Activated naive CD8-positive, alpha-beta T cell treated with anti-CD3 and anti-CD28 coated beads, Interleukin-2, amount 10 ng/mL, durations not matched to agents 7 days and 5 days (primary cell): ENCODE measurements at places on chromosomes 13 and 19. TPM values are rescaled to one million over a fixed set of nuclear protein-coding genes. Genes with fewer than 3 reads are reported as not detected.

DNA sequence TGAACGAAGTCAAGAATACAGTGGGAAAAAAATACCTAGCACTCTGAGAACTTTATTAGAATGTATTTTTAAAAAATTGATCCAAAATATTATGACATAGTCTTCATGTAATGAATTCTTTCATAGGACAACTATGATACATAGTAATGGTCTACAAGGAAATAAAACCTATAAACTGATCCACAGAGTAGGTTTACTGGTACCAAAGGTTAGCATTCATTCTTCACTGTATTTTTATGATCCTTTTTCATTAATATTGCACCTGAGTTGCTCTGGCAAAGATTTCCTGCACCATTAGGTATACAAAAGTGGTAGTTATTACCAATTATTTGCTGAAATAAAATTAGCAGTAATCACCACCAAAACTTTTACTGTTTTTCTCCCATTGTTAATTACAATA is 4.2 kb downstream of the NEK3 start:
- DNase-seq, result no peak
- no peak overlapping the region for H3K4me3 ChIP-seq
- no peak overlapping the region for H3K27ac ChIP-seq
- peaks cover 27% of the 10 kb centered on the region for H3K27me3 ChIP-seq
- H3K36me3 ChIP-seq, result no peaks in the 10 kb centered on the region

GRCh38 chr19:1206150-1206863 is 729 bp downstream of the STK11 start:
- no peaks in the 10 kb centered on the region for H3K27me3 ChIP-seq
- DNase-seq, result peak; percentile 55
- peaks cover 10% of the 10 kb centered on the region for H3K36me3 ChIP-seq
- H3K4me1 ChIP-seq, result peaks cover 24% of the 10 kb centered on the region
- peak overlapping the region; percentile 91 for H3K27ac ChIP-seq
- H3K4me3 ChIP-seq, result peak overlapping the region; percentile 97

DNA sequence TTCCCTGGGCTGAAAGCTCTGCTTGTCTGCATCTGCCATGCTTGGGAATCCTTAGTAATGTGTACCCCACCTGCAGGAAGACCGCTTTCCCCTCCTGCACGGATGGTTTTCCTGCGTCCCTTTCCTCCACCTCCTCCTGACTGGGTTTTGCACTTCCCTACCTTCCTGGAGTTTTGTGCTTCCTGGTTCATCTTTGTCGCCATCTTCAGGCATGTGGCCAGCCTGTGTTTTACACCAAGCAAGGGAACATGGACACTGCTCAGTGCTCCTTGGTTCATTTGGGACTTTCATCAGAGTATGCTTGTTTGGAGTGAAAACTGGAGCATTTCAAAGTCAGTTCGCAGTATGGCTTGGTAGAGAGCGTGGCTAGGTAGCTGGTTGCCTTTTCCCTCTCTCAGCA is 30.7 kb downstream of the ERICH6B start:
- no peak overlapping the region for H3K4me3 ChIP-seq
- H3K27me3 ChIP-seq, result peaks cover 10% of the 10 kb centered on the region
- no peak for DNase-seq
- no peaks in the 10 kb centered on the region for H3K4me1 ChIP-seq

GRCh38 chr13:53920916-53921315 is 892.3 kb downstream of the OLFM4 start:
- no peak overlapping the region for H3K27ac ChIP-seq
- no peaks in the 10 kb centered on the region for H3K27me3 ChIP-seq
- DNase-seq, result no peak
- no peaks in the 10 kb centered on the region for H3K4me1 ChIP-seq
- H3K36me3 ChIP-seq, result no peaks in the 10 kb centered on the region

- H3K4me3 ChIP-seq, result no peak overlapping the region
- H3K36me3 ChIP-seq, result peaks cover 37% of the 10 kb centered on the region
- DNase-seq, result no peak
- no peak overlapping the region for H3K27ac ChIP-seq
Observed at GRCh38 chr13:78625384-78625783, 22.0 kb upstream of the POU4F1 start.

- DNase-seq, result no peak
- H3K4me3 ChIP-seq, result no peak overlapping the region
- no peaks in the 10 kb centered on the region for H3K4me1 ChIP-seq
Observed at GRCh38 chr13:84528408-84529070, 646.3 kb upstream of the SLITRK1 start.

- peak overlapping the region; percentile 94 for H3K27ac ChIP-seq
- H3K36me3 ChIP-seq, result peaks cover 14% of the 10 kb centered on the region
- peaks cover 16% of the 10 kb centered on the region for H3K4me1 ChIP-seq
Observed at GRCh38 chr19:18919900-18920214, 342 bp downstream of the DDX49 start.

DNA sequence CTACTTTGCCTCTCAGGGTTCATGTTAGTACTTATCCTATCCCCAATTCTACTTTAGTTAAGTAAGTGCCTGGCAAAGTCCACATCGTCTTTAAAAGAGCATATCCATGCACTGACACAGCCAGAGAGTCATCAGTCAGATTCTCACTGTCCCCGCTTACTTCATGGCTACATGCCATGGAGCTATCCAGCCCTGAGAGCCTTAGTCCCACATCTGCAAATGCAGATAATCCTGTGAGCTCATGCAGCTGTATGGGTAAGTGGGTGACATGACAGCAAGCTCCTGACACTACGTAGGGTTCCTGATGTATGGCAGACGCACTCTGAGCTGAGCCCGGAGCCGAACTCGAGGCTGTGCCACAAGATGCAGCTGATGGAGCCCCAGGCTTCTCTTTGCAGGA is 661.5 kb downstream of the LIG4 start:
- H3K27ac ChIP-seq, result no peak overlapping the region
- H3K4me1 ChIP-seq, result no peaks in the 10 kb centered on the region
- no peaks in the 10 kb centered on the region for H3K27me3 ChIP-seq
- no peak overlapping the region for H3K4me3 ChIP-seq
- DNase-seq, result no peak
- H3K36me3 ChIP-seq, result no peaks in the 10 kb centered on the region

GFY gene
- total RNA-seq, result not detected

ZNF555 gene
- total RNA-seq, result 4.8 TPM

RGL3 gene
- not detected for total RNA-seq

ZNF416 gene
- total RNA-seq, result 10.5 TPM
